Smooth muscle cell of the umbilical artery (primary cell): ENCODE measurements at places on chromosomes 16 and 17. TPM values are rescaled to one million over a fixed set of nuclear protein-coding genes. Genes with fewer than 3 reads are reported as not detected.

Gene CD300E
- not detected in 2 replicates for total RNA-seq

Gene HIC1
- 42.5 and 67.7 TPM in 2 replicates for total RNA-seq

Gene TM4SF5
- total RNA-seq: not detected in 2 replicates

Gene CA7
- not detected in 2 replicates for total RNA-seq

Gene LGALS9C
- total RNA-seq: not detected in 2 replicates

Gene GLP2R
- total RNA-seq: under 0.01 TPM in 1 of 2 replicates, not detected in the other

Gene PIRT
- not detected in 2 replicates for total RNA-seq

Gene DNAH9
- not detected in 2 replicates for total RNA-seq

Gene PMP22
- total RNA-seq: 10.7 and 19.6 TPM in 2 replicates

Gene AOC3
- 0.14 and 0.30 TPM in 2 replicates for total RNA-seq

Gene KPNA2
- 36.5 and 87.9 TPM in 2 replicates for total RNA-seq

Gene KRT14
- total RNA-seq: 0.46 TPM in 1 of 2 replicates, not detected in the other

Gene PTX4
- total RNA-seq: not detected in 2 replicates

Gene ANKRD40CL
- total RNA-seq: not detected in 2 replicates

Gene ELOB
- total RNA-seq: 124 and 257 TPM in 2 replicates

Gene CRYM
- total RNA-seq: 0.51 TPM in 1 of 2 replicates, not detected in the other

Gene CLDN6
- 0.30 TPM in 1 of 2 replicates, not detected in the other for total RNA-seq

Gene DNAAF1
- total RNA-seq: under 0.01 TPM in 1 of 2 replicates, not detected in the other

Gene CCDC47
- 87.6 and 102 TPM in 2 replicates for total RNA-seq

Gene OR1F1
- not detected in 2 replicates for total RNA-seq

Gene COX4I1
- 233 and 379 TPM in 2 replicates for total RNA-seq

Gene SLC12A3
- total RNA-seq: 0.30 TPM in 1 of 2 replicates, not detected in the other

Gene RNF43
- not detected in 2 replicates for total RNA-seq

Gene KRTAP4-1
- total RNA-seq: not detected in 2 replicates

Gene KRTAP2-3
- total RNA-seq: 0.65 TPM in 1 of 2 replicates, not detected in the other

Gene ABCC11
- 0.05 TPM in 1 of 2 replicates, not detected in the other for total RNA-seq

Gene TPSG1
- total RNA-seq: not detected in 2 replicates

Gene GPR139
- not detected in 2 replicates for total RNA-seq
